Activated T-helper 1 cell treated with anti-CD3 and anti-CD28 coated beads, Interleukin-12 subunit alpha, Interleukin-12 subunit beta, Interleukin-2, Interleukin-4 antibody, amounts not matched to agents 30 ng/mL and 10 ng/mL and 1 ng/mL, durations not matched to agents 14 hours and 24 hours and 36 hours (primary cell): ENCODE measurements at places on chromosomes 2 and 18.

DNA sequence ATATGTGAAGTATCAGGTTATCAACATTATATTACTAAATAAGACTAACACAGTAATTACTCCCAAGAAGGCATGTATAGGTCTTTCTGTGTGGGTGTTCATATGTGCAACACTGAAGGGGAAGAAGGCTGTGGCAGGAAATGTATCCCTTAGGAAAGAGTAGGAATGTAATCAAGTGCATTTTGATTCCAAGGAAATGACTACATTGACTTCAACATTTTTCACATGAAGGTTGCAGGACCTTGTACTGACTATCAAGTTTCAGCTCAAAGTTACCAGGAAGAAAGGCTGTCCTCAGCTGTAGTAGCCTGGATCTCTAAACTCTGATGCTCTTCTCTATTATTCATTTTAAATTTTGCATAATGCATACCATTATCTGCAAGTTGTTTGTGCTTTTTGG is 680.8 kb downstream of the NYAP2 start:
- DNase-seq = no peak

- no peak for DNase-seq
These were observed 18.9 kb upstream of the DLX1 start for GRCh38 chr2:172066394-172066886.

GRCh38 chr18:22346401-22346952 is 71.2 kb downstream of the CTAGE1 start:
- no peak for DNase-seq

DNA sequence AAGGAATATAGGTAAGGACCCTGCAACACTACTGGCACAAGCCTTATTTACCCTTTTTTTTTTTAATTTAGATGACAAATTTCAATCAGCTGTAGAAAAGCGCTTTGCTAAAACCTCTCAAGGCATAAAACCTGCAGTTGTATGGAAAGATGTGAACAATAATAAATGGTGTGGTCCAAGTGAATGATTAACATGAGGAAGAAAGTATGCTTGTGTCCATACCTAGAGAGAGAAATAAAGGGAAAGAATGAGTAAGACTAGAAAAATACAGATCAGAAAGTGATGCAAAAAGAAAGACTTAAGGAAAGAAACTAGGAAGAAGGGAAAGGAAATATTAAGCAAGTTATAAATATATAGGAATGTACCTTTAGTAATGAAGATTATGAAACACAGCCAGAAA is 119.2 kb upstream of the SCN7A start:
- no peak for DNase-seq

- no peak for DNase-seq
These were observed 148.5 kb downstream of the PPP1R1C start for GRCh38 chr2:182134201-182134600.

DNA sequence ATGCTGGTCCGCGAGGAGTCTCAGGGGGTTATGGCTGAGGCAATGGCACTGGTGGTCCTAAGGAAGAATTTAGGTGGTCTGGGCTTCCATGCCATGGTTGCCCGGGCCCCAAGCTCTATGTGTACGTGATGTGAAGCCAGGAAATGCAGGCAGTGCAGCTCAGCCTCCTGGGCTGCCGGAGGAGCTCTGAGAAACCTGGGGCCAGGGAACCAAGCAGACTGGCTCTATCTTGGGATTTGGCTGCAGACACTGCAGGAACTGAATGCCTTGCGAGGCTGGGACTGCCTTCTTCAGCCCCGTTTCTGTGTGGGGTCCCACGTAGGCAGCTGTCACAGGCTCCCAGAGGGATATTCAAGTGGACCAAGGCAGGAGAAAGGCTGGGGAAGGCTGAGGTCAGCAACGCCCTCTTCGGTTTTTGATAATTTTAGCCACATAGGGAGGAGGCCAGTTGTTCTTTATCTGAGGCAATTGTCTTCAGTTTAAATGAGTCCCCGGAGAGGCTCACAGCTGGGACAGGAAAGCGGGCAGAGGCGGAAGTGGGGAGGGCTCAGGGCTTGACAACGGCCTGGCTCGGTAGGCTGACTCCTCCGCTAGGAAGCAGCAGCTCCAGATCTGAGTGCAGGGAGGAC is 77.7 kb downstream of the RHOB start:
- DNase-seq = no peak

DNA sequence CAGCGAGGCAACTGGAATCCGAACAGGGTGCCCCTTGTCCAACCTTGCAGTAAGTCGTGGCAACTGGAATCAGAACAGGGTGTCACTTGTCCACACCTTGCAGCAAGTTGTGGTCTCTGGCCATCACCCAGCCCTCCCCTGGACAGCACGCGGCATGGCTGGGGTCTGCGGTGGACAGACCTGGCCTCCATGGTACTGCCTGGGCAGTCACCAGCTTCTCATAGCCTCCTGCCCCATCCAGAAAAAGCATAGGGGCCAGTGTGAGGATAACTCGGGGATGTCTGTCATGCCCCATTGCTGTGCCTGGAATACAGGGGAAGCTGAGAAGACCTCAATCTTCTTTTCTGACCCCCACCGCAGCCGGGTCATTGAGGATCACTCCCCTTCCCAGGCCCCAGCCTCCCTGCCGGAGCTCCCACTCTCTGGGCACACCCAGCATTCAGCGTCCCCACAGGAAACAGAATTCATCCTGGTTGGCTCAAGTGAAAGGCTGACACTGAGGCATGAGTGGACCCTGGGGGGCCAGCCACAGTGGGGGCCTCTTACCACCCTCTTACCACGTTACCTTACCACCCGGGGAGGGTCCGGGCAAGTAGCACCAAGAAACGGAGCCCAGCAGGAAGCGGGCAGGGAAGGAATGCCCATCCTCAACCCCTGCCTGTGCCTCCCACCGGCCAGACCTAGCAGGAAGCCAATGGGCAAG is 68.0 kb upstream of the RAB6C start:
- DNase-seq = no peak

GRCh38 chr2:54768772-54769428 is 45.4 kb downstream of the EML6 start:
- no peak for DNase-seq

GRCh38 chr2:195413944-195414343 is 243.1 kb upstream of the SLC39A10 start:
- no peak for DNase-seq

DNA sequence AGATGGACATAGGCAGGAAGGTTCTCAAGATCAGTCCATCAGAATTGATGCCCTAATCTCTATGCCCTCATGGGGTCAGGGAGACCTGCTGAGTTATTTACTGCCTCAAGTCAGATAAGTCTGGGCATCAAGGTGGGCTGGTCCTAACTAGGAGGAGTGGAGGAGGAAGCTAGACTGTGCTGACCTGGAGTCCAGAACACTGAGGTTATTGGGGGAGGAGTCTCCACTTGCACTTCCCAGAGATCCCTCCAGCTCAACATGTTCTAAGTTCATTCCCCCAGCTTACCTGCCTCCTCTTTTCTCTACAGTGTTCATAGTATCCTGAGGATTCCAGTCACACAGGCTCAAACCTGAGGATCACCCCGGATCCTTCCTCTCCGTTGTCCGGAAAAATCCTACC is 19.3 kb downstream of the EVA1A start:
- DNase-seq = no peak

GRCh38 chr18:11999429-11999828 is 18.1 kb downstream of the IMPA2 start:
- no peak for DNase-seq

DNA sequence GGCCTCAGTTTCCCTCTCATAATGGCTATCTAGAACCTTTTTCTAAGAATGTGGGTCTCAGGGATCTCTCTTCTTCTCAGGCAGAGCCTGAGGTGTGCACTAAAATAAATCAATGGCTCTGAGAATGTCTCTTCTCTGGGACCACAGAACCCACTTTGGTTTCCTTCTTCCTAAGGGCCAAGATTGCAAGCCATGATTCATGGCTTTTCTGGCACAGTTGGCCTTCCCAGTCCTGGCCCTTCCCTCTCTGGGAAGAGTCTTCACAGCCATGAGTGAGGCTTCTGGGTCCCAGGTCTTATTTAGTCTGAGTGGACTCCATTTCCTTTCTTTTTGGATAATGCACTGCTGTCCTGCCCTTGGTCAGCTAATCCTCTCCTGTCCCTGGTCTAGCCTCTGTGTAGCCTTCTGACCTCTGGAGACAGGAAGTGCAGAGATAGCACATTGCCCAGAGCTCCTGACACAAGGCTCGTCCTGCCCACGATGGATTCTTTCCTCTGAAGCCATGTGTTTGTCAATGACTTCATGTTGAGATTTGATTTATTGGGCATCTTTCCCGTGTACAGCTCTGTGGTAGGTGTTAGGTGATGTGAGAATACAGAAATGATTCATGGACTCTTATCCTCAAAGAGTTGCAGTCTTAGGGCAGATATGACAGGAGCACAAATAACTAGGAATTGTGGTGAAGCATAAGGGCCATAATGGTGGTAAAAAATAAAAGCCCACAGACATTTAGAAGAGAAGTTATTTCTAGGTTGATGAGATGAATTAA is 245.0 kb downstream of the CLIP4 start:
- no peak for DNase-seq
